ENCODE measurements at places on chromosomes 1 and 21.

- no peak for DNase-seq
These were observed 46.9 kb downstream of the SLX9 start for GRCh38 chr21:44986471-44987291.

- DNase-seq, result no peak
These were observed 33.9 kb downstream of the TRIM62 start for GRCh38 chr1:33147997-33148314.

- no peak for DNase-seq
These were observed 508.2 kb upstream of the ZRANB2 start for GRCh38 chr1:71589005-71589404.

GRCh38 chr1:51564124-51564523 is 45.1 kb upstream of the EPS15 start:
- DNase-seq, result no peak

DNA sequence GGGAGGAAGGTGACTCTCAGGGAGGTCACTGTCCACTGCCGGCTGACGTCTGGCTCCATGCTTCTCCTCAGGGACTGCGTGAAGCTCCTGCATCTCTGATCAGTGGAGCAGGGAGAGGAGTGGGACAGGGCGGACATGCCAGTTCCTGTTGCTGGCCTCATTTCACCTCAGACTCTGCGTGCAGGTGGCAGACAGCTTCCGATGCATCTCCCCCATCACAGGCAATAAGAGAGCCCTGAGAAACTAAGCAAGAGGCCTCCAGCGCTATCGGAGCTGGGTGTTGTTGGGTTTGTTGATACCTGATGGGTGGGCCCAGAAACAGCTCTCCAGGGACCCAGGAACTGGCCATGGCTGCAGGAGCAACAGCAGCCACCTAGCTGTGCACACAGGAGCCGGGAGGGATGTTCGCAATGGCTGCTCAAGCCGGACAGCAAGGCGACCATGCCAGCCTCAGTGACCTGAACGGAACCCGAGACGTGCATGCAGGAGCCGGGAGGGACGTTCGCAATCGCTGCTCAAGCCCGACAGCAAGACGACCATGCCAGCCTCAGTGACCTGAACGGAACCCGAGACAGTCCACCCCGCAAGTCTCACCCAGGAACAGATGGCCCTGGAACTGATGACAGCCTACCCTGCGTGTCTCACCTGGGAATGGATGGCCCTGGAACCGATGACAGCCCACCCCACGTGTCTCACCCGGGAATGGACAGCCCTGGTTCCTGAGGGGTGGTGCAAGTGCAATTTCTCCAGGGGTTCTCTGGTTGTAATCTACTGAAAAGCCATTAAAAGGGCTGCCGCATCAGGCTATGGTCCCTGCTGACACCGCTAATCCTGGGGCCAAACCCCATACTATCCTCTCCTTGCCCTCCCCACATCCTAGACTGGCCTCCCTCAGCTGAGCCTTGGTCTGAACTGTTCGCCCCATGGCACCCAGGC is 14.2 kb upstream of the PCBP3 start:
- peak; percentile 52 for DNase-seq

GRCh38 chr1:182213163-182213562 is 151.7 kb upstream of the ZNF648 start:
- no peak for DNase-seq

DNA sequence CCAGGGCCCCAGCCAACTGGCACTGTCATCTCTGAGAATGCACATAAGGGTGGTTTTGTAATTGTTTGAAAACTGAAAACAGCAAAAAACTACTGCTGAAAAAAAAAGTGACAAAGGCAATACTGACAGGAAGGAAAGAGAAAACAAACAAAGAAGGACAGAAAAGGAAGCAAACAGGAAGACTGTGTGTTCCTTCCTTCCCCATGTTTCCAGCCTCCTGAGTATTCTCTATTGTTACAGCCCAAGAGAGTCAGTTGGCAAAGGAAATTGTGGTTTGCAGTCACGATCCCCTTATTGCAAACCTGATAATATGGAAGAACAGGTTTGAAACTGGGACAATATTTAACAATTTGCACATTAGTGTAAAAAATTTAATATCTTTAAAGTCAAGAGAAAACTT is 1177.6 kb downstream of the PLA2G4A start:
- no peak for DNase-seq

- DNase-seq, result no peak
These were observed 2.2 kb downstream of the MTARC1 start for GRCh38 chr1:220788900-220789299.

GRCh38 chr1:110060034-110060661 is 10.3 kb downstream of the ALX3 start:
- peak; percentile 88 for DNase-seq

DNA sequence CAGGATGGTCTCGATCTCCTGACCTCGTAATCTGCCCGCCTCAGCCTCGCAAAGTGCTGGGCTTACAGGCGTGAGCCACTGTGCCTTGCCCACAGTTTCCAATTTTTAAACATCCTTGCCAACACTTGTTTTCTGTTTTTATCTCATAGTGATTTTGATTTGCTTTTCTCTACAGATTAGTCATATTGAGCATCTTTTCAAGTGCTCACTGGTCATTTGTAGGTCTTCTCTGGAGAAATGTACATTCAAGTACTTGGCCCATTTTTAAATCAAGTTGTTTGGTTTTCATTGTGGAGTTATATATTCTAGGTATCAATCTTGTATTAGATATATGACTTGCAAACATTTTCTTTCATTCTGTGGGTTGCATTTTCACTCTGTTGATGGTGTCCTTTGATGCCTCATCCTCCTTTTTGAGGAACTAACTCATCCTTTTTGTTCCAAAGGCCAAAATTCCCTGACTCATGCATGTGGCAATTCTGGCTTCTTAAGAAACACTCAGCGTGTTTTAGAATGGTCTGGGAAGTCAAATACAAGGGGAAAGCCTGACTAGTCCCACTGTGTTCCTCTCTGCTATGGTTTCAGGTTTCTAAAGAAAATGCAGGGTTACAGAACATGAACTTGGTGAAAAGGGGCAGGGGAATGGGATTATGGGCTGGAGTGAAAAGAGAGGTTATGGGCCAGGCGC is 37.3 kb downstream of the PTAFR start:
- no peak for DNase-seq

DNA sequence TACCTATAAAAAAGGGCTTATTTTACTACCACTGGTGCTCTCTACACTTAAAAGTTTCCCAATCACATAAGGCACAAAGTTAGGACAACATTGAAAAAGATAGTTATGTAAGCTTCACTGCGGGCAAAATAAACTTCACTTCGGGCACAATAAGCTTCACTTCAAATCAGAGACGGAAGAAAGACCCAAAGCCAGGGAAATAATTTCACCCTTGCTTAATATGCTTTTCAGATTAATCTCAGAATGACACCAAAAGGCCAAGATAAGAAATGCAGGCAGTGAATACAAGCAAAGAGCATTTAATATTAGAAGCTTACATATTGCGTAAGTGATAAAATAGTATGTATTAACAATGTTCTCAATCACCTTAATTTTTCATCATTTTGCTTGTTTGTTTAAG is 444.2 kb downstream of the SETD4 start:
- DNase-seq, result no peak

DNA sequence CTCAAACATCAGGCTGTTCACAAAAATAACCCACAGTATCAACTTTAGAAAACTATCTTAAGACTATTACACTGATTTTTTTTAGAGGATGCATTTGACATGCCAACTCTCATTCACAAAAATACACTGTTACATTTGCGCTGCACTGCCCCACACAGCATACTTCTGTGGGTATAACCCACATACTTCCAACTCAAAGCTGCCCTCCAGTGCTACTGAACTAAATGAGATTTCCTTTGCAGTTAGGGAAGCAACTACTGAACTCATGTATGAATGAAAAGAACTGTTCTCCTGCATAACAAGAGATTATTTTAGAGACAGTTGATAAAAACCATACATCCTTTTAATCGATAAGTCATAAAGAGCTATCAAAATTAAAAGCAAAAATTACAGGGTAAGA is 25.8 kb upstream of the GADD45A start:
- DNase-seq, result no peak

DNA sequence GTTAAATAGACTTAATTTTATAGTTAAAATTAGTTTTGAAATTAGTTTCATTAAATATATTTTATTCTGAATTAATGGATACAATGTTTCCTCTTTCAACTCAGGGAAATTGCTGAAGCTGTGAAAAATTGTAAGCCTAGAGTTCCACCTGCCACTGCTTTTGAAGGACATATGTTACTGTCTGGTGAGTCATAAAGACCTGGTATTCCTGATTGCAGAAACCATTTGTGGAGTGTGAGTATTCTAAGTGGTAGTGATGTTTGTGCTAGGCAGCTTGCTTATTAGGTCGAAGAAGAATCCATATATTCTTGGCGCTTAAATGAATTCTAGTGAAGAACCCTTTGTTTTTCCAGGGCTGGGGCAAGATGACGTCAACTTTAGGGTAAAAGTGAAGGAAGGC is 34.0 kb downstream of the MTR start:
- DNase-seq, result no peak

DNA sequence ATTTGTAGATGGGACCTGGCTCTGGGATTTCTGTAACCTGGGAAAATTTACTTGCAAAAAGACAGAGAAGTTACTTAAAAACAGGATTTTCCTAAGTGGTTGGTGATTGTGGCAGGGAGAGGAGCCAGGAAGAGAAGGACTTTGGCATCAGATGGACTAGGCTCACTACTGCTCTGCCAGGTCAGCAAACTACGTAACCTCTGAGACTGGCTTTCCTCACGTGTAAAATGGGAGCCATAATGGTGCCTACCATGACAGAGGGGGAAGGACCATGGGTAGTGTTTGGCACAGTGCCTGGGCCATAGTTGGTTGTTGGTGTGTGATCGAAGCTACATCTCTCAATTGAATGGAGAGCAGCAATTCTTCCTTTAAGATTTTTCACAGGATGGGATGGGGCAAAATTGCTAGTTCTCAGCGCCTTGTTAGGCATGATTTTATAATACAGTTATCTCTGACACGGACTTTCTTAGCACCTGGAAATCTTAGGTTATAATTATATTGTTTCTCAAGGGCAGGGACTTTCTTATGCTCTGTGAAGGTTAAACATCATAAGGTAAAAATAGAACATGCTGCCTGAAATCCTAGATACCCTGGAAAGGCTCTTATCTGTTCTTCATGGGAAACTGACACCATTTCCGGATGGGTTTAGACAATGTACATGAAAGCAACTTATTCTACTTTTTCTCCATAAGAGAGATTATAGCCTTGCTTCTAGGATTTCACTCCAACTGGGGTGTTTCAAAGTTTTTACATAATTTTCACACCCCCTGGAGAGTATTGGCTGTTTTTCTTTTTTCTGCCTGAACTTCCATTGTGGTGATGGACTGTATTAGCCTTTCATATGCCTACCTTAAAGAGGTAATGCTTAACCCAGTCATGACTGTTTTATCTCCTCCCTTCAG is 10.9 kb downstream of the ROR1 start:
- DNase-seq, result no peak

GRCh38 chr1:169240449-169241232 is 127.0 kb downstream of the NME7 start:
- no peak for DNase-seq

DNA sequence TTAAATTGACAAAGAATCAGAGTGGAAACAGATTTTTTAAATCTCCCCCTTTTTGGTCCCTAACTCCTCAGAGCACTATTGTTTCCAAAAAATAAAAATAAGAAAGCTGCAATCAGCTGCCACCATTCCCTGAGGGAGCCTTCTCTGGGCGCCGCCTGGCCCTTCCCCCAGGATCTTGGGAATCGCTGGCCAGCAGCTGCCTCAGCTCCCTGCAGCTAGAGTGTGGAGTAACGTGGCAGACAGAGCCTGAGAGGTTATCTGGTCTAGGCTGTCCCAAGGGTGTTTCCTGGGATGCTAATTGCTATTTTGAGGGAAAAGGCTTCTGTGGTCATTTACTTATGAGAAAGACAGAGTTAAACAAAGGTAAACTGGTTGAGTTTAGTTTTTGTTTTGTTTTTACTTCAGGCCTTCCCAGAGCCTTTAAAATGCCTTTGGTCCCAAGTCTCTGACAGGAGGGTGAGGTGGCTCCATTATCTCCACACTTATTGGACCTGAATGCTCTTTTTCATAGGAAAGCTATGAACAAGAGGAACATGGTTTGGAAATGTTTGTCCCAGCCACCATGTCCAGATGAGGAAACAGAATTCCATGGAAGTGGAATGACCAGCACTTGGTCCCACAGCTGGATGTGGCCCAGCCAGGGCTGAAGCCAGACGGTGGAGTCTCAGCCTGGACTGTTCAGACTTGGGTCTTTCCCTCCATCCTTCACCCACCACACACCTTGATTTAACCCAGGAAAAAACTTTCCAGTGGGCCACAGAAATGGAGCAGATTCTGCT is 14.1 kb upstream of the KIAA1614 start:
- DNase-seq, result no peak

DNA sequence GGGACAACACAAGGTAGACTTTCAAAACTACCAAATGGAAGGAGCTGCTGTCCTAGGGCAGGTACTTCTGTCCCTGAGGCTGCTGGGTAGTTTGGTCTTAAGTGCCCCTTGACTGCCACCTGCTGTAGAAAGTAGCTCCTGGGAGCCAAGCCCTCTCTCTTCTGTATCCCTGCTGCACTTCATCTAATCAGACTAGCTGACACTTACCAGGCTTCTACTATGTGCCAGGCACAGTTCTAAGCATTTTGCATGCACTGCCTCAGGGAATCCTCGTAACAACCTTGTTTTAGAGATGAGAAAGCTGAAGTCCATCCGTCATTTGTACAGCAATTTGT is 15.9 kb upstream of the SRSF4 start:
- no peak for DNase-seq

- DNase-seq, result no peak
These were observed 62.9 kb upstream of the LRRC7 start for GRCh38 chr1:69504730-69505252.

DNA sequence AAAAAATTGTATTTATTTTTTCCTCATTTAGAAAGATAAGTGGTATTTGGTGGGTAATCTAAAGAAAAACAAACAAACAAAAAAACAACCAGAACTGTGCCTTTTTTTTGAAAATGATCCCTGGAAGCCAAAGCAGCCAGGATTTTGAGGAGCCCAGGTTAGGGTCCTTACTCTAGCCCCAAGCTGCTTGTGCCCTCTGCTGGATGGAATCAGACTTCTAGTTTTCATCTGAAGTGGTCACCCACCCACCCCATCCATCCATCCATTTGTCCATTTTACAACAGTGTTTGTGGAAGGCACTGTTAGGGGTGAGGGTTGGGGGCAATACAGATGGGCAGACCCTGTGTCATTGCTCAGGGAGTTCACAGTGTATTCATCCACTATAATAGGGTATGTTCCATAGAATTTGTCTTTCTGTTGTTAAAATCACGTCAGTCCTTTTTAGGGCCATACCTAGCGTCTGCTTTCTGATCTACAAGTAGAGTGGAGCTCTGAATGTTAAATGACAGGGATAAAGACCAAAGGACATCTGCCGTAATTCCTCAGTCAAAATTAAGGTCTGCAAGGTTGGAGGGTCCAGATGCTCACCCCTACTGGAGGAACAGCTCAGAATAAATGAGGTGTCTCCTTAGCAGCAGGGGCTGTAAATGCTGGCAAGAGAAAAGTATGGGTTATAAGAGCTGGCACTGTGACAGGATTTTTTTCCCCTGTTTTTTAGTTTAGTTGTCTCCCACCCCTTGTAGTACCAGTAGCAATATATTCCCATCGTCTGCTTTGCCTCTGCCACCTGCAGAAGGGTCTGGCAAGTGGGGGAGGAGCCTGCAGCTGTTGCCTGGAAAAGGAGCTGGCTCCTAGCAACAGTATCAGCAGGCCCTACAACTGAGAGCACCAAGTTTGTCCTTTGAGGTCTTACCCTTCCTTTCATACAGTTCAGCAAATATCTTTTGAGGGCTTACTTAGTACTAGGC is 3.2 kb downstream of the LRRC42 start:
- no peak for DNase-seq

- DNase-seq, result no peak
These were observed 167.3 kb upstream of the KCNJ6 start for GRCh38 chr21:38083535-38083934.

GRCh38 chr1:242585616-242586359 is 61.3 kb upstream of the PLD5 start:
- no peak for DNase-seq

Measured in activated CD8-positive, alpha-beta memory T cell treated with anti-CD3 and anti-CD28 coated beads for 24 hours (primary cell).